ENCODE measurements at places on chromosomes 12 and 14. TPM values are rescaled to one million over a fixed set of nuclear protein-coding genes. Genes with fewer than 3 reads are reported as not detected.

Gene RFX4
- not detected for total RNA-seq

Gene KRT3
- 0.06 TPM for total RNA-seq

DNA sequence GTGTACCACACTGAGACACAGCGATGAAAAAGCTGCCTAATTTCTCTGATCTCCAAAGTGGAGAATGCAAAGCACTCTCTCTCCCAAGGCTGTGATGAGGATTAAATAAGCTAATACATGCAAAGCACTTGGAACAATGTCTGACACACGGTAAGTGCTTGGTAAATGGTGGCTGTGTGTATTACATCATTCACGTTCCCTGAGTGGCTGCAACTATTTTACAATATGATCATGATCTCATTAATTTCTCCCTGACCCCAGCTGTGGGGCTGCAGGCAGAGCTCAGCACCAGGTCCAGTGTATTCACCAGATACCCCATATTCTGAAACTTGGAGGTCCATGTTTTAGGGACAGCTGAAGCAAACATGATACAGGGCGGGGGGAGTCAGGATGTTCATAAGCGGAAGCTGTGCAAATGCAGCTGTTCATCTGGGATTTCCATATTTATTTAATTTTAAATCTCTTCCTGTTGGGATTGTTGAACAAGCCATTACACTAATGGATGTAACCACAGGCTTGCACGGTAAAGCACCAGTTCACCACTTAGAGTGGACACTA, 106.4 kb downstream of the CCDC60 start:
- DNase-seq = no peak

DNA sequence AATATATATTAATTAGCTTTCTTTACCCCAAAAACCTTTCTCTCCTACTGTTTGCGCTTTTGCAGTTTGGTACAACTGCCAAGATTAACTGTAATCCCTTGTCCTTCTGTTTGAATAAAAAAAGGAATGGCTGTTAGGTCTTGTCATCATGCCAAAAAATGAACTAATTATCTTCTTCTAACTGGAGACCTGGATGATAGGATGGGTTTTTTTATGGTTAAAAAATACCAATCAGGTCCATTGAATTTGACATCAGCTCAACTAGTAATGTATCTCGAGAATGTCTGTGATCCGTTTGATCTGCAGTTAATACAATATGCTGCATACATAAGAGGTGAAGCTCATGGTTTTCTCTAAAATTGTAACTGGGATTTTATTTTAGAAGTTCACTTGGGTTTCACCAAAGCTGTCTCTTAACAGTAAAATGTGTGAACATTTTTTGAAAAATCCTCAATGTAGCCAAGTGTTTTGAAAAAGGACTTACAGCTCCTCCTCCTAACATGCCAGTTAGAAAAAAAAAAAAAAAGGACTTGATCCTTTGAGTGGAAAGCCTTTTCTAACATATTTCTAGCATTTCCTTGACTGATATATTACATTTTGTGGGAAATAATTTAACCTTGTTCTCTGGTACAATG, 96.8 kb downstream of the SRGAP1 start:
- no peak for DNase-seq

DNA sequence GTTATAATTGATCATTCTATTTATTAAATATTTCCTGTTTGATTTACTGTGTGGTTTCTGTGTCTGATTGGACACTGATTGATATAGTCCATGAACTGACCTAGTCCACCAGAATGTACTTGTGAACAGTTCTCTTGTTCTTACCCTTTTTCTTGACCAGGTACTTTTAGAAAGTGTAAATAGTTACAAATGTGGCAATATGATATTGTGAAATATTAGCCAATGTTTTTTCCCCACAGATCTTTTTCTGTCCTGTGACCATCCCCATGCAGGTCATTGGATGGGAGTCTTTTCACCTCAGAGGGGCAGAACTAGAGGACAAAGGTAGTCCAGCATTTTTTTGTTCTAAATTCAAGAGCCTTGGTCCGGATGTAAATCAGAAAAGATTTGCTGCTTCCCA, 8.3 kb upstream of the CRY1 start:
- DNase-seq = no peak

GRCh38 chr14:68952531-68953195, 26.4 kb downstream of the ACTN1 start:
- no peak for DNase-seq

DNA sequence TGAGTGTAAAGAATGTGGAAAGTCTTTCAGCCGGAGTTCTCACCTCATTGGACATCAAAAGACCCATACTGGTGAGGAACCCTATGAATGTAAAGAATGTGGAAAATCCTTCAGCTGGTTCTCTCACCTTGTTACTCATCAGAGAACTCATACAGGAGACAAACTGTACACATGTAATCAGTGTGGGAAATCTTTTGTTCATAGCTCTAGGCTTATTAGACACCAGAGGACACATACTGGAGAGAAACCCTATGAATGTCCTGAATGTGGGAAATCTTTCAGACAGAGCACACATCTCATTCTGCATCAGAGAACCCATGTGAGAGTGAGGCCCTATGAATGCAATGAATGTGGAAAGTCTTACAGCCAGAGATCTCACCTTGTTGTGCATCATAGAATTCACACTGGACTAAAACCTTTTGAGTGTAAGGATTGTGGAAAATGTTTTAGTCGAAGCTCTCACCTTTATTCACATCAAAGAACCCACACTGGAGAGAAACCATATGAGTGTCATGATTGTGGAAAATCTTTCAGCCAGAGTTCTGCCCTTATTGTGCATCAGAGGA, 25.1 kb upstream of the ZNF268 start:
- no peak for DNase-seq

Gene CMKLR1
- not detected for total RNA-seq

Gene SLC17A8
- not detected for total RNA-seq

GRCh38 chr14:102594514-102595175, 2.2 kb downstream of the RCOR1 start:
- no peak for DNase-seq

DNA sequence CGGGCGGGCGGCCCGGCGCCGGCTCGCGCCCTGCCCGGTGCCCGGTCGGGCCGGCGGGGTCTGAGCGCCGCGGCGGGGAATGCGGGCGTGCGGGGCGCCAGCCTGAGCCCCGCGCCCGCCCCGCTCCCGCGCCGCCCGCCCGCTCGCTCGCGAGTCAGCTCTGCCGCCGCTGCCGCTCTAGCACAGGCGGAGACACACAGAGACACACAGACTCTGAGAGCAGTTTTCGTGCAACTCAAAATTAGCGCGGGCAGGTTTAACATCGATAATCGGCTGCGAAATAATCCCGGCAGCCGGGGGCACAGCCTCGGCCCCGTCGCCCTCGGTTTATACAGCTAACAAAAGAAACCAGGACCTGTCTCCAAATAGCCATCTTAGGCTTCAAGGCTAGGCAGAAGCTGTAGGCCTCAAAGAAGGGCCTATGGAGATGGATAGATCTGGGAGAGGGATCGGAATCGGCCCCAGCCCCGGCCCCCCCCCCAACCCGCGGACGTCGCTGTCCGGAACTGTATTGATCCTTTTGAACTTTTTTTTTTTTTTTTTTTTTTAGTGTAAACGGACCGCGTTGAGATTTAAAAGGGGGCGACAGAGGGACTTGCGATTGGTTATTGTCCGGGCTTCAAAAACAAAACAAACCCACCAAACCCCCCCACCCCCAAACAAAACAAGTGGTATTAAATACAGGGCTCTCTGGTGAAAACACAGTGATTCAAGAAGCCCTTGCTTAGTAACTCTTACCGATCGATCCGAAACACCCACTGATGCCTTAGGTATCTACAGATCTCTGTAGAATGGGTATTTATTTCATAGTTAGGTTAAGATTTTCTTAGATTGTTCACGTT, 1.1 kb downstream of the ARID2 start:
- no peak for DNase-seq

All from epithelial cell of proximal tubule (primary cell).